ENCODE measurements at places on chromosomes 4 and X.

GRCh38 chrX:153628129-153628528 lies 18.9 kb upstream of the DUSP9 start:
- DNase-seq = no peak

- DNase-seq = no peak
Measured at GRCh38 chr4:102828497-102828808, 1.1 kb upstream of the UBE2D3 start.

GRCh38 chr4:15683143-15683495 lies 1.5 kb downstream of the FAM200B start:
- DNase-seq = no peak

GRCh38 chrX:130468395-130468923 lies 66.7 kb downstream of the RBMX2 start:
- DNase-seq = no peak

- no peak for DNase-seq
Measured at GRCh38 chr4:87089368-87089767, 131.1 kb downstream of the KLHL8 start.

All from stimulated activated CD4-positive, alpha-beta T cell treated with anti-CD3 and anti-CD28 coated beads, Interleukin-1b, Interleukin-23, amount 100 ng/mL, for 48 hours (primary cell).